Uterine smooth muscle cell (primary cell): ENCODE measurements at places on chromosomes 5 and 9. TPM values are rescaled to one million over a fixed set of nuclear protein-coding genes. Genes with fewer than 3 reads are reported as not detected.

Gene ORM2
- total RNA-seq = not detected in 2 replicates

Gene ADGRD2
- total RNA-seq = not detected in 2 replicates

Gene OGN
- 0.33 and 0.37 TPM in 2 replicates for total RNA-seq

Gene PRELID1
- total RNA-seq = 93.1 and 168 TPM in 2 replicates

Gene SPATA31A3
- not detected in 2 replicates for total RNA-seq

Gene C7
- 0.12 TPM in 1 of 2 replicates, not detected in the other for total RNA-seq

Gene DEPDC1B
- total RNA-seq = 4.2 and 20.7 TPM in 2 replicates

Gene ANKRD33B
- total RNA-seq = 1.1 and 1.3 TPM in 2 replicates

Gene PLAC8L1
- not detected in 2 replicates for total RNA-seq

Gene DAB2
- 102 and 106 TPM in 2 replicates for total RNA-seq

Gene MYORG
- total RNA-seq = 0.66 and 1.2 TPM in 2 replicates

Gene PTGER4
- 2.9 and 4.3 TPM in 2 replicates for total RNA-seq

Gene EIF4E1B
- total RNA-seq = not detected in 2 replicates

Gene WNK2
- 0.11 and 0.25 TPM in 2 replicates for total RNA-seq

Gene WNT8A
- total RNA-seq = not detected in 2 replicates

Gene CCDC69
- total RNA-seq = 1.5 and 2.0 TPM in 2 replicates

Gene POU5F2
- total RNA-seq = 1.00 and 1.4 TPM in 2 replicates

Gene OR1Q1
- total RNA-seq = not detected in 2 replicates

Gene AFAP1L1
- total RNA-seq = 7.5 and 8.3 TPM in 2 replicates

Gene PAXX
- 23.9 and 25.1 TPM in 2 replicates for total RNA-seq

Gene SOX30
- 0.12 TPM in 1 of 2 replicates, not detected in the other for total RNA-seq

Gene PTPRD
- 8.9 and 13.2 TPM in 2 replicates for total RNA-seq

Gene FAXDC2
- 3.3 and 4.5 TPM in 2 replicates for total RNA-seq

Gene TEK
- total RNA-seq = 3.1 and 3.6 TPM in 2 replicates

Gene SLC6A19
- total RNA-seq = not detected in 2 replicates

Gene PPP1R26
- total RNA-seq = 20.6 and 22.9 TPM in 2 replicates

Gene C5orf52
- total RNA-seq = not detected in 2 replicates

Gene PAX5
- total RNA-seq = not detected in 2 replicates

Gene TMEM232
- total RNA-seq = 1.9 and 2.0 TPM in 2 replicates

Gene SPATA31D4
- under 0.01 TPM in 1 of 2 replicates, not detected in the other for total RNA-seq

Gene GFI1B
- total RNA-seq = not detected in 2 replicates

Gene DRD1
- total RNA-seq = not detected in 2 replicates

Gene ITK
- not detected in 2 replicates for total RNA-seq

Gene SVEP1
- 11.1 and 42.2 TPM in 2 replicates for total RNA-seq

Gene NPDC1
- 13.3 and 20.9 TPM in 2 replicates for total RNA-seq

Gene GFM2
- total RNA-seq = 40.7 and 48.4 TPM in 2 replicates

Gene PCDHA4
- 0.11 and 0.62 TPM in 2 replicates for total RNA-seq

Gene NME5
- total RNA-seq = 1.7 and 3.4 TPM in 2 replicates

Gene CA9
- total RNA-seq = 0.44 and 8.6 TPM in 2 replicates

Gene ELOVL7
- total RNA-seq = under 0.01 and 0.11 TPM in 2 replicates

Gene OR1L6
- not detected in 2 replicates for total RNA-seq

Gene GIN1
- total RNA-seq = 7.9 and 10.5 TPM in 2 replicates

Gene TLR4
- total RNA-seq = 2.5 and 5.9 TPM in 2 replicates

Gene PHF24
- total RNA-seq = under 0.01 and 0.11 TPM in 2 replicates

Gene FGF1
- 3.4 and 4.0 TPM in 2 replicates for total RNA-seq

Gene NR5A1
- total RNA-seq = not detected in 2 replicates

Gene FGFR4
- total RNA-seq = 0.62 and 0.66 TPM in 2 replicates
